ENCODE measurements at places on chromosomes 12 and 14. TPM values are rescaled to one million over a fixed set of nuclear protein-coding genes. Genes with fewer than 3 reads are reported as not detected.

The DACT1 gene
- 4.5 TPM for total RNA-seq

The PLXNC1 gene
- 40.4 TPM for total RNA-seq

The PRPF39 gene
- total RNA-seq = 59.8 TPM

The ALDH1L2 gene
- under 0.01 TPM for total RNA-seq

The LHX5 gene
- total RNA-seq = not detected

The NXPH4 gene
- total RNA-seq = not detected

The RHEBL1 gene
- 2.5 TPM for total RNA-seq

The TAS2R30 gene
- total RNA-seq = 21.8 TPM

The SLC7A8 gene
- total RNA-seq = 0.21 TPM

The TMEM263 gene
- 20.3 TPM for total RNA-seq

The PAPLN gene
- 0.31 TPM for total RNA-seq

The FGF23 gene
- total RNA-seq = not detected

The ANO2 gene
- total RNA-seq = 0.31 TPM

The AMDHD1 gene
- total RNA-seq = 0.63 TPM

The CLEC14A gene
- total RNA-seq = not detected

The LRIG3 gene
- total RNA-seq = not detected

The SERPINA12 gene
- not detected for total RNA-seq

The IL22 gene
- total RNA-seq = not detected

The GPX2 gene
- total RNA-seq = not detected

The MYO1A gene
- 0.31 TPM for total RNA-seq

The RNASE3 gene
- 2.2 TPM for total RNA-seq

The CMA1 gene
- total RNA-seq = not detected

The RFLNA gene
- total RNA-seq = 0.10 TPM

The YARS2 gene
- total RNA-seq = 16.3 TPM

The MMAB gene
- total RNA-seq = 5.2 TPM

The LTB4R gene
- 12.5 TPM for total RNA-seq

The RPGRIP1 gene
- total RNA-seq = 0.42 TPM

Measured in mononuclear cell (primary cell).